ENCODE measurements at places on chromosomes 5 and 9. TPM values are rescaled to one million over a fixed set of nuclear protein-coding genes. Genes with fewer than 3 reads are reported as not detected.

- no peak overlapping the region for H3K27ac ChIP-seq
- no peaks in the 10 kb centered on the region for H3K27me3 ChIP-seq
- peaks cover 3% of the 10 kb centered on the region for H3K36me3 ChIP-seq
- no peak for DNase-seq
- H3K4me1 ChIP-seq: peaks cover 38% of the 10 kb centered on the region
- H3K4me3 ChIP-seq: no peak overlapping the region
These were observed 90.4 kb upstream of the ANKRD55 start for GRCh38 chr5:56323505-56323904.

DNA sequence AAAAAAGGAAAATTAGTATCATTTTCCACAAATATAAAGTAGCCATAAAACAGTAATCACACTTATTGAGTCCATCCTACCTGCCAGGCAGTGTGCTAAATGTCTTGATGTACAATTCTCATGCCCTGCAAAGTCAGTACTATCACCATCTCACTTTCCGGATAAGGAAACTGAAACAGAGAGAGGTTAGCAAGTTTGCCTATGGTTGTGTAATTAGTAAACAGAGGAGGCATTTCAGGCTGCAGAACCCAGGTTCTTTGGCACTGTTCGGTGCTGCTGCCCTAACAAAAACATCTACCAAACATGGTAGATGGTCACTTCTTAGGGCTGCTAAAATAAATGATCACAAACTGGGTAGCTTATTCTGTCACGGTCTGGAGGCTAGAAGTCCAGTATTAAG, 22.6 kb downstream of the PLAC8L1 start:
- no peak overlapping the region for H3K4me3 ChIP-seq
- no peak for DNase-seq
- no peaks in the 10 kb centered on the region for H3K36me3 ChIP-seq
- H3K27me3 ChIP-seq: peaks cover 10% of the 10 kb centered on the region
- H3K4me1 ChIP-seq: peaks cover 9% of the 10 kb centered on the region

GRCh38 chr9:33988219-33988890, 60.3 kb downstream of the UBAP2 start:
- H3K27me3 ChIP-seq: no peaks in the 10 kb centered on the region
- H3K27ac ChIP-seq: no peak overlapping the region
- H3K4me3 ChIP-seq: no peak overlapping the region
- peaks cover 13% of the 10 kb centered on the region for H3K4me1 ChIP-seq
- peak; percentile 60 for DNase-seq

- no peaks in the 10 kb centered on the region for H3K27me3 ChIP-seq
- H3K27ac ChIP-seq: no peak overlapping the region
- no peak overlapping the region for H3K4me3 ChIP-seq
- H3K36me3 ChIP-seq: peaks cover 27% of the 10 kb centered on the region
- peaks cover 3% of the 10 kb centered on the region for H3K4me1 ChIP-seq
These were observed 23.9 kb upstream of the SAP30L start for GRCh38 chr5:154421868-154422267.

- H3K36me3 ChIP-seq: no peaks in the 10 kb centered on the region
- no peaks in the 10 kb centered on the region for H3K27me3 ChIP-seq
- peaks cover 16% of the 10 kb centered on the region for H3K4me1 ChIP-seq
- H3K4me3 ChIP-seq: no peak overlapping the region
- no peak for DNase-seq
These were observed 47.7 kb upstream of the TTC39B start for GRCh38 chr9:15354713-15355112.

- no peak overlapping the region for H3K27ac ChIP-seq
- no peak for DNase-seq
- H3K27me3 ChIP-seq: peaks cover 10% of the 10 kb centered on the region
- peaks cover 7% of the 10 kb centered on the region for H3K4me1 ChIP-seq
- no peak overlapping the region for H3K4me3 ChIP-seq
These were observed 2.8 kb downstream of the RXRA start for GRCh38 chr9:134328841-134329575.

DNA sequence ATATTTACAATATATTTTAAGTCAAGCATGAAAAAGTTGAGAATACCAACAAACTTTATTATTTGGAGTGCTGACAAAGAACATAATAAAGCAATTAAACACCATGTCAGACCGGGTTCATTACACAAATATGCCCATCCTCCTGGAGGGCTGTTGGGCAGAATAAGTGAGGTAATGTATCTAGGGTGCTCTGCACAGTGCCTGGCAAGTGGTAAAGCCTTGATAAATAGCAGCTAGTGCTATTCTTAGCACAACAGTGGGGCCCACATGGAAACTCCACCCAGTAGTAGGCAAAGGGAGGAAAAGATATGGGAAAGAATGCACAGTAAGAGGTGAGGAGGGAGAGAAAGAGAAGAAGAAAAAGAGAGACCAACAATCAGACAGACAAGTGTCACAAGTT, 97.7 kb downstream of the SLC1A3 start:
- DNase-seq: no peak
- no peak overlapping the region for H3K4me3 ChIP-seq
- peaks cover 6% of the 10 kb centered on the region for H3K27me3 ChIP-seq
- peaks cover 2% of the 10 kb centered on the region for H3K36me3 ChIP-seq

GRCh38 chr9:22079873-22080341, 70.8 kb upstream of the CDKN2B start:
- peak; percentile 82 for DNase-seq
- peak overlapping the region; percentile 72 for H3K27ac ChIP-seq
- H3K4me3 ChIP-seq: peak overlapping the region; percentile 16

- peaks cover 59% of the 10 kb centered on the region for H3K4me1 ChIP-seq
- peak overlapping the region; percentile 84 for H3K27ac ChIP-seq
- no peak overlapping the region for H3K4me3 ChIP-seq
- DNase-seq: no peak
These were observed 62.4 kb downstream of the SECISBP2 start for GRCh38 chr9:89380437-89381307.

DNA sequence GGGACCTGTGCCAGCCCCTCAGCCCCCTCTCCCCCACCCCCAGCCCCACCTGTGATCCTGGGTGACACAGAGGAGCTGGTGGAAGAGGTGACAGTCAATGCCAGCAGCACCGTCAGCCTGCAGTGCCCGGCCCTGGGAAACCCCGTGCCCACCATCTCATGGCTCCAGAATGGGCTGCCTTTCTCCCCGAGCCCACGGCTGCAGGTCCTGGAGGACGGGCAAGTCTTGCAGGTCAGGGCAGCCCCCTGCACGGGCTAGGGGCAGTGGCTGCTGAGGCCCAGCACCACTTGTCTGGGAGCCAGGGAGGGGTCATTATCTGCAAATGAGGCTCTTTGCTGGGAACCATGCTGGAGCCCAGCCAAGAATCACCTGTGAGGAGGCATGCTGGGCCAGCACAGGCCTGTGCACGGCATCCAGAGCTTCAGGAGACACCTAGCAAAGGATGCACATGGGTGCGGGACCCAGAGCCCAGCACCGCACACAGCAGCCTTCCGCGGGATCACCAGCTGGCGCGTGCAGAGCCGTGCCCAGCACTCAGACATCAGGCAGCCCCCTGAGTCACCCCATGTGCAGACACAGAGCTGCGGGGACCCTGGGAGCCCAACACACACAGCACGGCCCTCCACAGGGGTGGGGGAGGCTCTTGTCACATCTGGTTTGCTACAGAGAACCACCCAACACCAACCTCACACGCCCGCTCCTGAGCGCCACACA, 62.0 kb upstream of the ASS1 start:
- DNase-seq: no peak
- no peaks in the 10 kb centered on the region for H3K36me3 ChIP-seq
- H3K4me1 ChIP-seq: no peaks in the 10 kb centered on the region
- no peak overlapping the region for H3K4me3 ChIP-seq

GRCh38 chr9:97405551-97405950, 6.3 kb upstream of the TDRD7 start:
- no peak for DNase-seq
- peaks cover 28% of the 10 kb centered on the region for H3K27me3 ChIP-seq
- no peaks in the 10 kb centered on the region for H3K4me1 ChIP-seq
- no peaks in the 10 kb centered on the region for H3K36me3 ChIP-seq

Gene NUTM2G
- total RNA-seq: not detected

Gene RAB14
- total RNA-seq: 54.3 TPM

Gene IL13
- total RNA-seq: 4.8 TPM

Gene IFNA13
- not detected for total RNA-seq

Gene KIF4B
- total RNA-seq: 0.11 TPM

Gene MEIKIN
- not detected for total RNA-seq

Gene HTR4
- not detected for total RNA-seq

Gene WDR31
- 1.4 TPM for total RNA-seq

Gene COL23A1
- total RNA-seq: not detected

Data from activated CD8-positive, alpha-beta T cell treated with anti-CD3 and anti-CD28 coated beads for 36 hours (primary cell).